ENCODE measurements at places on chromosomes 4 and X. TPM values are rescaled to one million over a fixed set of nuclear protein-coding genes. Genes with fewer than 3 reads are reported as not detected.

SUPT20HL1 gene
- not detected for polyA plus RNA-seq

SPOCK3 gene
- polyA plus RNA-seq, result not detected

GRCh38 chr4:183907871-183908683, 3.0 kb downstream of the STOX2 start:
- DNase-seq, result no peak

TMPRSS11B gene
- not detected for polyA plus RNA-seq

HAUS3 gene
- polyA plus RNA-seq, result 1.9 TPM

IBSP gene
- polyA plus RNA-seq, result not detected

NEXMIF gene
- under 0.01 TPM for polyA plus RNA-seq

GRCh38 chrX:1481636-1482529, 29.2 kb upstream of the ASMTL start:
- peak; percentile 53 for DNase-seq

PDE6B gene
- 0.22 TPM for polyA plus RNA-seq

RHOXF2B gene
- not detected for polyA plus RNA-seq

GRCh38 chr4:73615613-73616012, 4.6 kb downstream of the RASSF6 start:
- DNase-seq, result no peak

DNA sequence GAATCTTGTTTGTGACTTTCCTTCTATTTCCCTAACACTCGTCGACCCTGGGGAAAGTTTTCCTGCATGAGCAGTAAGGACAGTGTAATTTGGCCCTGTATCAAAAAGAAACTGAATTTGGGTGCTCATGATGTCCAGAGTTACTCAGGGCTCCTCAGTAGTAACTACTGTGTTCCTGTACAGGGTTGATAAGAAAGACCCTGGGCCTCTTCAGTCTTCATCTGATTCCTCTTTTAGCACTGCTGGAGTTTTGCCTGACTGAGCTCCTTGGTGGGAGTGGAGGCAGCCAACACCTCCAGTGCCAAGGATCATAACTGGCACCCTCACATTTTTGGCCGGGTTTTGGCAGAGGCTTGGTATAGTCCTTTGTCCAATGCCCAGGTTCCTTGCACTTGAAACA, 7.1 kb upstream of the AREG start:
- DNase-seq, result no peak

- no peak for DNase-seq
These were observed 29.0 kb downstream of the F9 start for GRCh38 chrX:139559383-139560042.

ADRA2C gene
- polyA plus RNA-seq, result 0.20 TPM

TRPC3 gene
- polyA plus RNA-seq, result 0.43 TPM

TLR10 gene
- polyA plus RNA-seq, result not detected

DNA sequence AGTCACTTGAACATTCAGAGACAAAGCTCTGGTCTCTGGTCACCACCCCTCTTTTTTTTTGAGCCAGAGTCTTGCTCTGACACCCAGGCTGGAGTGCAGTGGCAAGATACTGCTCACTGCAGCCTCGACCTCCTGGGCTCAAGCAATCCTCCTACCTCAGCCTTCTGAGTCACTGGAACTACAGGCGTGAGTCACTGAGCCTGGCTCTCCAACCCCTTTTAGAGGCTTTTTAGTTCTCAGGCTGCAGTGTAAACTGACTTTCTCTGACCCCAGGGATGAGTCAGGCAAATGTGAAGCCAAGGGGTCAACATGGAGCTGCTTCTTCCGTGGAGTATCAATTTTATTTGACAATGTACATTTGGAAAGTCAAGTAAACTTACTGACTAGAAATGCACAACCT, 229.2 kb downstream of the PTTG2 start:
- peak; percentile 38 for DNase-seq

HTN3 gene
- not detected for polyA plus RNA-seq

DNA sequence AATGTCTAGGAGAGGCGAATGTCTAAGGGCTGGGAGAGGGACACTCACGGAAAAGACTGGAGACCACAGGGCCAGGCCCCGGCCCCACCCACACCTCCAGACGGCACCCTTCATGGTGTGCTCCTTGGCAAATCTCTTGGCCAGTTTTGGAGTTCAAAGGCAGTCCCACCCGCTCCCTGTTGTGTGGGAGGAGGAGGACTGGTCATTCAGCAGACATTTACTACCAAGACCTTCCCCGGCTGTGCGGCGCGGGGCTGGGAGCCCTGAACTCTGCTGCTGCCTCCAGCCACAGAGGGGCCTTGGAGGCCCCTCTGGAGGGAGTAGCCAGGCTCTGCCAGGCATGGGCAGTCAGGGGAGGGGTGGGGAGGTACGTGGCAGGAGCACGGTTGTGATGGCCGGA, 8.7 kb upstream of the TBC1D14 start:
- no peak for DNase-seq

DNA sequence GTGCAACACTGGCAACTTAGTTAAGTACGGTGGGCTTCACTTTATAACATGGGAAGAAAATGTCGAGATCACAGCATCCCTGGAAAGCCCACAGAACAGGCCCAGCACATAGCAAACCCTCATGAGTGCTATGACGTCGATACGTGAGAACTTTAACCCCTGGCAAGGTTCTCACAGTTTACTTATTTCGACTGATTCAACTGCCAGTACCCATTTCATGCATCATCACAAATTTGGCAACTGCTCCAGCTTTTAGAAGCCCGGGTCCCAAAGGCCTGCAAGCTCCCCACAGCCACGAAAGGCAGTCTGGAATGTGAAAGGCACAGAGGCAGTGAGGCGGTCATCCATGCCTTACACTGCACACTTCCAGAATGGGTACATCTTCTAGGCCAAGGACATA, 41.2 kb downstream of the RELL1 start:
- no peak for DNase-seq

- DNase-seq, result no peak
These were observed 210.7 kb downstream of the PPP1R2C start for GRCh38 chrX:42567268-42567667.

USP11 gene
- 39.9 TPM for polyA plus RNA-seq

RAB33B gene
- polyA plus RNA-seq, result 6.2 TPM

GRCh38 chr4:187207931-187208330, 484.3 kb upstream of the FAT1 start:
- no peak for DNase-seq
